NCI-H2081 treated with DMSO at 0.1 percent for 48 hours (cell line): ENCODE measurements at places on chromosomes 12 and 14.

GRCh38 chr14:92797935-92798653 lies 4.0 kb downstream of the GOLGA5 start:
- DNase-seq = no peak

DNA sequence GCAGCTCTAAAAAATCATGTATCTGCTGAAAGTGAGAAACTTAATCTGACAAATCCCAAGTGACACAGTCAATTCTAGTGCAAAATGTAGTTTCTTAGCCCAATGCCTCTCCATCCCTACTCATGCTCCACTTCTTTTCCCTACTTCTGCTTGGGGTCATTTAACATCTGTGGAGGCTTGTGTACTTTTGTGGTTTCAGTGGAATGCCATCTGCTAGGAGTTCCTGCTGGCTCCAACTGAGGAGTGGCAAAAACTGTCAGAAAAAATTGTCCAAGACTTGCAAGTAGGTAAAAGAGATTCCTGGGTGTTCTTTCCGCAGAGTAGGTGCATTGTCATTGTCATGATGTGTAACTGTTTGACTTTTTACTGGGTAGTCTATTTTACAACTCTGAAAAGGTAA lies 12.5 kb upstream of the AVPR1A start:
- no peak for DNase-seq

DNA sequence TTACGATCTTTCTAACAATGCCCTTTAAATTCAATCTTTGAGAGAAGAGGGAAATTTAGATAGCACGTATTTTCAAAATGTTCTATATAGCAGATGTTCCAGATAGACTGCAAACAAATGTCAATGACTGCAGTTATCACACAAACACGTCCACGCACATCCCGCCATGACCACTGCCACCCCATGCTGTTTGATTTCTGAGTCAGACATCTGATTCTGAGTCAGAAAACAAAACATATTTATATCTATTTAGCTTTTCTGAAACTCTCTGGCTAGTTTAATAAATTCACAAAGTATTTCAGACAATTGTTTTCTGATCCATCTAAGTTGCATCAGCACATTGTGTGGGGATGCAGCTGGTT lies 105.9 kb upstream of the BCAT1 start:
- no peak for DNase-seq

DNA sequence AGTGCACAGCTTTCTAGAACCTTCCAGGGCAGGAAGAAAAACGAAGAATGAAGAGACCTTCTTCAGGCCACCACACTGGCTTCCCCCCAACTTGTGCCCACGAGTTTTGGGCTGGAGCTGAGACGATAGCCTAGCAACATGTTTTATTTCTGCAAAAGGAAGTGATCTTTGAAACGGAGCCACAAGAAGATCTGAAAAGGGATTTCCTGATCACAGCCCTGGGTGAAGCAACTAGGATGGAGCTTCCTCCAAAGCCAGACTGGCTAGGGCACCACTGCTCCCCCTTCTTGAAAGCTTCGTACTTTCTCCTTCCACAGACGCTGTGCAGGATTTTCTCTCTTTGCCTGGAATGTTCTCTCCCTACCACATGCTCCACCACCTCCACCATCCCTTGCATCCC lies 418.3 kb downstream of the MED13L start:
- no peak for DNase-seq

GRCh38 chr14:23115918-23116317 lies 3.1 kb downstream of the CEBPE start:
- DNase-seq = no peak

DNA sequence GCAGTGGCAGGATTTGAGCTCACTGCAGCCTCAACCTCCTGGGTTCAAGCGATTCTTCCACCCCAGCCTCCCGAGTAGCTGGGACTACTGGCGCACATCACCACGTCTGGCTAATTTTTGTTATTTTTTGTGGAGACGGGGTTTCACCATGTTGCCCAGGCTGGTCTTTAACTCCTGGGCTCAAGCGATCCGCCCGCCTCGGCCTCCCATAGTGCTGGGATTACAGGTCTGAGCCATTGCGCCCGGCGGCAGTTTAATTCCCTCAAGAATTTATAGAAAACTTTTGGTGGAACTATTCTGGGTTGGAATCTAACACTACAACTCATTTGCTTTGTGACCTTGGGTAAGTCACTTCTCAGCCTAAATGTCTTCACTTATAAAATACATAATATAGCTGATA lies 1.8 kb upstream of the SP1 start:
- DNase-seq = no peak
